ENCODE measurements at places on chromosomes 2 and 18.

DNA sequence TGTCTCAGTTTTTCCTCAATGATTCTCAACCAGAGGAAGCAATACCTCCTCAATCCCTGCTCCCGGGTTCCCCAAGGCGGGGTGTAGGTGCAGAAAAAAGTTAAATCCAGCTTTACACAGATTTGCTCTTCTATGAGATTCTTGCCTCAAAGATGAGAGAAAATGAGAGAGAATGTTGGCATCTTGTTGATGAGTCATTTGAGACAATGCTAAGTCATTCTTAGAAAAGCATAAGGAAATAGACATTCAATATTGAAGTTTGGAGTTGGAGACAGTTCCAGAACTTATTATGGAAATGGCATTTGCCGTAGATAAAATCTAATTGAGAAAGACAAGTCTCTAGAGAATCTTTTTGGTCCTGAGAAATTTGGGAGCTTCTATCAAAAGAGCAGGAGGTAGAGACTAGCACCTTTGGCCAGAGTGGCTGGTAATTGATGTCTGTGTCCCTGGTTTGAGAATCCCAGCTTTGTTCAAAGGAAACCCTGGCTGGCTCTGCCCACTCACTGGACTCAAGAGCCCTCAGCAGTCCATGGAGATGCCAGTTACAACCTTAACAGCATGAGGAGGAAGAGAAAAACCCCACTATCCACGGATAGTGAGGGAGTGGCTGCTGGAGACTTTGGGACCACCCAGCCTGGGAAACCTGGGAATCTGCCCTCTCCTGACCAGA is 181.2 kb downstream of the FAM124B start:
- DNase-seq = no peak

GRCh38 chr18:79241755-79242154 is 154.0 kb upstream of the NFATC1 start:
- DNase-seq = no peak

DNA sequence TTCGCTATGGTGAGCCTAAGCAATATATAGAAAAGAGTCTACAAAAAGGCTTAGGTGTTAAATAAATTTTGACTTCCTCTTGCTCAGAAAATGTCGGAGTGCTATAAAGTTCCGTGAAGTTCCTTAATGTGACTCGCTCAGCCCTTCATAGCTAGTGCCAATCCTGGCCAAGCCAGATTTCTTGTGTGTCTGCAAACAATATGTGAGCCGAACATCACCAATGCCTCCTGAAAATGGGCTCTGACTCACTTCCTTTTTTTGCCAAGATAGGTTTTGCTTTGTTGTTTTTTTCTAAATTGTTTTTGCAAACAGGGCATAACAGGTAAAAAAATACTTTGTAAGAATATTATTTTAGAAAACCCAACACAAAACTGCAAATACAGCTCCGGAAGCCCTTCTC is 26.1 kb downstream of the CDC42EP3 start:
- no peak for DNase-seq

DNA sequence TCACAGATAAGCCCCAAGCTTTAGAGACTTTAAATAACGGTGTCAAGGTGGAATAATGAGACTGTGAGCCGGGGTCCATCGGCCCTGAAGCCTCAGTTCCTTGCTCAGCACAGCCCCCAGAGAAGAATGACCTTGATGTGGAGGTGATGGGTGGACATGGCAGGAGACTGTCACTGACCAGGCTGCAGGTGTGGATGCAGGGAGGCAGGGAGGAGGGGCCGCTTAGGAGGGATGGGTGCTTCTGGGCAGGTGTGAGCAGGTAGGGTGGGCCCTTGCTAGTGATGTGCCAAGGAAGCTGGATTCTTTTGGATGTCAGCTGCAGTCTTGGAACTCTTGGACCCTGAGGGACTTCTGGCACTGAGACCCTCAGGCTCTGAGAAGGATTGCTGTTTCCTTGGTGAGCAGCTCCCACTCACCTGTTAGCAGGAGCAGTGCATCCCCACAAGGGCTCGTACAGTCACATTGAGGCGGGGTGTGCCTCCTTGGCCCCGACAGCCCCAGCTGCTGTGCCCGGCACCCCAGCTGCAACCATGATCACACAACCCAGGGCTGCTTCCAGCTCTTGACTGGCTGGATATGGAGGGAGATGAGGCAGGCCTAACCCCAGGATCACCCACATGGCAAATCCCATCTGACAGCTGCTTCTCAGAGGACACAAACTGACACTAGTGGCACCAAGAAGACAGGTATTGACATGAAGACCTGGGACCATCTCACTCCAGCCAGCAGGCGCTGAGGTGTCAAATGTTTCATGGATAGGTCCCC is 209.8 kb upstream of the HDAC4 start:
- DNase-seq = no peak

All from type B pancreatic cell (in vitro differentiated cells).